Right atrium auricular region (tissue), 2 donors: ENCODE measurements at places on chromosomes 11 and 22. TPM values are rescaled to one million over a fixed set of nuclear protein-coding genes. Genes with fewer than 3 reads are reported as not detected.

GRCh38 chr11:96508861-96509260, 119.0 kb downstream of the JRKL start:
- no peaks in the 10 kb centered on the region for H3K4me1 ChIP-seq
- no peak for DNase-seq
- no peak overlapping the region for H3K4me3 ChIP-seq
- H3K36me3 ChIP-seq, result no peaks in the 10 kb centered on the region

- H3K4me3 ChIP-seq, result peak overlapping the region; percentile 20
- peaks cover 50% of the 10 kb centered on the region for H3K4me1 ChIP-seq
- peaks cover 26% of the 10 kb centered on the region for H3K27me3 ChIP-seq
- H3K27ac ChIP-seq, result peak overlapping the region; percentile 7
- no peaks in the 10 kb centered on the region for H3K36me3 ChIP-seq
Observed at GRCh38 chr11:79437278-79437980, 3.4 kb downstream of the TENM4 start.

DNA sequence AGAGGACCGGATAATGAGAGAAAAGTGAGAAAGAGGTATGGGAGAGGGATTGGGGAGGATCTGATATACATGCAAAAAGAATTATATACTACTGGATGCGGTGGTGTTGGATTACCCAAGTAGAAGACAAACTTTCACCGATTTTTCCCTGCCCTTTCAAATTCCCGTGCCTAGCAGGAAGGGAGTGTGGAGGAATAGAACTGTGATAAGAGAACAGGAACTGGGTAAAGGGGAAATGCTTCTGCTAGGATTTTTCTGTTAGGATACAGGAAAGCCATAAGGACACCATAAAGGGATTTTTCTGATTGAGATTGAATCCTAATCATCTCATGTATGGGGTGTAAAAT, 480 bp upstream of the MTMR2 start:
- H3K27ac ChIP-seq, result peak overlapping the region; percentile 95
- peaks cover 16% of the 10 kb centered on the region for H3K4me1 ChIP-seq
- DNase-seq, result no peak
- H3K27me3 ChIP-seq, result no peaks in the 10 kb centered on the region
- H3K4me3 ChIP-seq, result peak overlapping the region; percentile 80
- H3K36me3 ChIP-seq, result no peaks in the 10 kb centered on the region

Gene NPTXR
- total RNA-seq, result 24.6 TPM

- no peak for DNase-seq
- no peaks in the 10 kb centered on the region for H3K4me1 ChIP-seq
- no peak overlapping the region for H3K4me3 ChIP-seq
Observed at GRCh38 chr11:76313913-76314740, 66.8 kb downstream of the THAP12 start.

Gene IGF2
- total RNA-seq, result 61.9 TPM

Gene RAB3IL1
- 4.3 TPM for total RNA-seq

GRCh38 chr11:82465481-82465880, 268.2 kb downstream of the FAM181B start:
- DNase-seq, result no peak
- no peak overlapping the region for H3K4me3 ChIP-seq
- H3K27me3 ChIP-seq, result no peaks in the 10 kb centered on the region
- no peak overlapping the region for H3K27ac ChIP-seq
- H3K36me3 ChIP-seq, result no peaks in the 10 kb centered on the region
- no peaks in the 10 kb centered on the region for H3K4me1 ChIP-seq

GRCh38 chr11:118184784-118185579, 8.5 kb upstream of the SCN2B start:
- H3K4me1 ChIP-seq, result no peaks in the 10 kb centered on the region
- no peak overlapping the region for H3K27ac ChIP-seq
- H3K4me3 ChIP-seq, result no peak overlapping the region
- no peaks in the 10 kb centered on the region for H3K27me3 ChIP-seq
